ENCODE measurements at places on chromosomes 2 and 18.

DNA sequence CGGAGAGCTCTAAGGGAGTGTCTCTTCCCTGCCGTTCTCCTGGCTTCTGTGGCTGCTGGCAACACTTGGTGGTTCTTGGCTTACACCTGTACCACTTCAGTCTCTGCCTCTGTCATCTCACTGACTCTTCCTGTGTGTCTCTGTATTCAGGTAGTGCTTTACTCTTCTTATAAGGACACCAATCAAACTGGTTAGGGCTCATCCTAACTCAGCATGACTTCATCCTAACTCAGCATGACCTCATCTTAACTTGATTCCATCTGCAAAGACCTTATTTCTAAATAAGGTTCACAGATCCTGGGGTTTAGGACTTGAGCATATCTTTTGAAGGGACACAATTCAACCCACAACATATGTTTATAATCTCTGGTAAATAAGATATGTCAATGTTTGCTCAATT, 51.6 kb upstream of the DSEL start:
- no peak for DNase-seq

DNA sequence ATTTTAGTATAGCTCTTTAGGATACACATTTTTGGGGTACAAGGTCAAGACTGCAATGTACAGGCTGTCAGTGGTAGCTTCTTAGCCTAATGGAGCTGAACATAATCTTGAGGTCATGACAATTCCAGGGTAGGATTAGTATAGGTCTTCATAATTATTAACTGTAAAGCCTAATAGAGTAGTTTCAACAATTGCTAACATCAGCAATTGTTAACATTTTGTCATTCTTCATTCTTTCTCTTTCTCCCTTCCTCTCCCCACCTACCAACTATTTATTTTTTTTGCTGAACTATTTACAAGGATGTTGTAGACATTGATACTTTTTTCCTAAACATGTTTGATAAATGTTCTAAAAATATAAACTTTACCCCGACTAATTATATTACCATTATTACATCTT, 461.3 kb upstream of the DCC start:
- no peak for DNase-seq

- DNase-seq: peak; percentile 92
Measured at GRCh38 chr2:43637030-43637803, at the start of gene PLEKHH2. Gene PLEKHH2, plus strand, starts transcription at chr2:43637260. Its CDS starts 7,414 bp downstream, at chr2:43644674.

DNA sequence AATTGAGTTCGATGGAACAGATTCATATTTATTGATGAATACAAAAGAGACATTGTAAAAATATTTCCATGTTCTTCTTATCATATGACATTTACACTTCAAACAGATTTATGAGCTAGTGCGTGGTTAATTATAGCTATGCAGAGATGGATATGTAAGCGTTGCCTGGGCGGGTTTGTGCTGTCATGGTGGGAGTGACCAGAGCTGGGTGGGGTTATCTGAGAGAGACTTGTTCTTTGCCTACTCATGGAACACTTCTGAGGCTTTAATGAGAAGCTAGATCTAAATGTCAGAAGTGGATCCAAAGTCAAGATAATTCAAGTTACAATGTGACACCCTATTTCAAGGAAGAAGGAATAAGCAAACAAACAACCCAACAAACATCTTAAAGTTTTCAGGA, 162.3 kb upstream of the ZEB2 start:
- no peak for DNase-seq

- DNase-seq: no peak
Measured at GRCh38 chr2:209390839-209391238, 33.0 kb upstream of the MAP2 start.

DNA sequence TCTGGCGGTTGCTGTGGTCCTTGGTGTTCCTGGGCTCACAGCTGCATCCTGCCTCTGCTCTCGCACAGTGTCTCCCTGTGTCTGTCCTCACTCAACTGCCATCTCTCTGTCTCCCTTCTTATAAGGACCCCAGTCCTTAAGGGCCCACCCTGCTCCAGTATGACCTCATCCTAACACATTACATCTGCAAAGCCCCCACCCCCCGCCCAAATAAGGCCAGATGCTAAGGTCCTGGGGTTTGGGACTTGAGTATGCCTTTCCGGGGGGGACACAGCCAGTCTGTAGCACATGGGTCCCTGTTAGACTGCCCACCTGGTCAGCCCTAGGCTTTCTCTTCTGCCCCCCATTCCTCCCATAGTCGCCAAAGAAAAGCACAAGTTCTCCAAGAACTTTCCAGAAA, 40.7 kb downstream of the FER1L5 start:
- DNase-seq: no peak

GRCh38 chr2:157459486-157459885, 15.6 kb upstream of the CYTIP start:
- no peak for DNase-seq

DNA sequence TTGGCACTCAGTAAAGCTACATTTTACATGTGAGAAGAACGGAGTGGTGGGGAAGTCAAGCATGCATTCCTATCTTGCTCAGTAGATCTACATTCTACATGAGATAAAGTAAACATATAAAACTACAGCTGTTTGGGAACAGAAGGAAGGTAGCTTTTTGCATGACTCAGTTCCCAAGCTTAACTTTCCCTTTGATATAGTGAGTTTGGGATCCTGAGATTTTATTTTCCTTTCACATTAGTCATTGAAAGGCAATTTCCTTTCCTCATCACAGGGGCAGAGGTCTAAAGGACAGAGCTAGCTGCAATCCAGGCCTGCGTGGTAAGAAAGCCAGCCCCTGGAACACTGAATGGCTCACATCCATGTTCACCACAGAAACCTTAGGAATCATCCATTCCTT, 257.2 kb downstream of the SRBD1 start:
- peak; percentile 90 for DNase-seq

DNA sequence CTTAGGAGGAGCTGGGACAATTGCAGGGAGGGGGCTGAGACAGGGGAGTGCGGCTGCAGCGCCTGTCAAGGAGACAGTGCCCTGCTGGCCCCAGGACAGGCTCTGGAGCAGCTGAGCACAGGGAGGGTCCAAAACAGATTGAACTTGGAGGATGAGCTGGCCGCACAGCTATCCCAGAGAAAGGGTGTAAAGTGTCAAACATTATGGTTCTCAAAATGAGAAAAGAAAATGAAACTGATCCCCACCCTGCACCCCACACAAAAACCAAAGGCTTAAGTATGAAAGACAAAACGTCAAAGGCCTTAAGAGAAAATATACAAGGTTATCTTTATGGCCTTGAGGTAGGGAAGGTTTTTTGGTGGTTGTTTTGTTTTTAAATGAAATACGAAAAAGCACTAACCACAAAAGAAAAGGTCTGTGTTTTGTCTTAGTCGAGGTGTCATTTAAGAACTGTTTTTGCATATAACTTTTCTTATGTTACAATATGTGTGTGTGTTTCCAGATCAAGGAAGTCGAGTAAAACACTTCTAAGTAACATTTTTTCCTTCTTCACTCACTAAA, 111.8 kb downstream of the HDAC4 start:
- peak; percentile 40 for DNase-seq

GRCh38 chr18:42920621-42921020, 194.9 kb downstream of the RIT2 start:
- no peak for DNase-seq

DNA sequence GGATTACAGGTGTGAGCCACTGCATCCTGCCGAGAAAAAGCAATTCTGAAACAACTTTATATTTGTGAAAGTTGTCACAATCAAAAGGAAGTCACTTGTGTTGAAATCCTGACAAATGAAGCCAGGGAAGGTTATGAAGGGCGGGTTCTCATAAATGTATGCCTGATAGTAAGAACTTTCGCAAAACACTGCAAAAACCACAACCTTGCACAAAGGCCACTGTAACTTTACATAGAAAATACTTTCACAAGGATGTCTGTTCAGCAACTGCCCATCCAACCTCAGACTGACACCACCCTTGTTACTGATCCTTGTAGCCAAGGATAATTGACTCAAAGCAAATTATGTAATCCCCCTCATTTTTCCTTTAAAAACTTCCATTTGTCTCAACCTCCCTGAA, 90.6 kb downstream of the SLC4A3 start:
- DNase-seq: no peak

DNA sequence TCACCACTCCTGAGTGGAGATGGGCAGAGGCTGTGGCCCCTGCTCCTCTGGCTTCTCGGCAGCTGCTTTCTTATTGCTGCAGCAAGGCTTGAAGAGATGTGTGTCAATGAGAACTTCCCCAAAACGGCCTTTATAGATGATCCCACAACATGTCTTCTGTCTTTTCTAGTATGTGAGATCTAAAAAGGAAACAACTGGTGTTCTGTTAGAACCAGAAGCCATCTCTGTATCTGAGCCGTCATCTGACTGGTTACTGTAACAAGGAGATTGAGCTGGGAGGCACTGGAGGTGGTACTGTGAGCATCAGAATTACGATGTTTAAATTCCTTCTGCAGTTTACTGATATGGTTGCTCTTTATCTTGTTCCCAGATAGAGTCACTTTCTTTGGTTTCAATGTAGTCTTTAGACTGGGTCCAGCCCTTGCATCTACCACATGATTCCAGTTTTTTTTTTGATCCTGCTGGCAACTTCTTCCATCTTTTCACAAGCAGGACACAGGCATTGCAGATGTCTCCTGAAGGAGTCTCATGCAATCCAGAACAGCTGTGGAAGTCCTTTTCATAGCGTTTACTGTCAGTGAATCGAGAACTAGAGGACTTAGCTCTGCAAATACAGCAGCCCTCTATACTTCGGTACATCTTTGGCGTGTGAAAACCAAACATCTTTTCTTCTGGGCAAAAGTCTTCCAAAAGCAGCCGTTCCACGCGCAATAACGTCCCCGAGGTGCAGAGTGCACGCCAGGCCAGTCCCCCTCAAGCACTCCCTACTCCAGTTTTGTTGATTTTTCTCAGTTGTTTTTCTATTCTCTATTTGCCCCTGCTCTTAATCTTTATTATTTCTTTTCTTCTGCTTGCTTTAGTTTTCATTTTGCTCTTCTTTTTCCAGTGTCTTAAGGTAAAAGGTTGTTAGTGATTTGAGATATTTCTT, 29.7 kb downstream of the TAF4B start:
- no peak for DNase-seq

DNA sequence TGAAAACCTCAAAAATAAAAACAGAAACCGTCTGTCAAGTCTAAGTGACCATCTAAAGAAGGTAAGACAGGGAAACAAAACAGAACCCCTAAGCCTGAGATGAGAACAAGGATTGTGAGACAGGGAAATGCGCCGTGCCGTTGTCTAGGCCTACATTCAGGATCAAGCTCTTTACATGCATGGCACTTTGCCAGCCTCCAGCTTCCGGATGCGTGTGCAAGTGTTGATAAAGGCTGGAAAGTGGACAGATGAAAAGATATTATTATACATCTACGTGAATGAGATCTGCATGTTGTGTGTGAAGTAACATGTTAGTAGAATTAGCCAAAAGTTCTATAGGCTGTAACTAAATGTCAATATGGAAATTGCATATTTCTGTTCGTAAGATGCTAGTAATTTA, 28.6 kb upstream of the TMEM87B start:
- no peak for DNase-seq

DNA sequence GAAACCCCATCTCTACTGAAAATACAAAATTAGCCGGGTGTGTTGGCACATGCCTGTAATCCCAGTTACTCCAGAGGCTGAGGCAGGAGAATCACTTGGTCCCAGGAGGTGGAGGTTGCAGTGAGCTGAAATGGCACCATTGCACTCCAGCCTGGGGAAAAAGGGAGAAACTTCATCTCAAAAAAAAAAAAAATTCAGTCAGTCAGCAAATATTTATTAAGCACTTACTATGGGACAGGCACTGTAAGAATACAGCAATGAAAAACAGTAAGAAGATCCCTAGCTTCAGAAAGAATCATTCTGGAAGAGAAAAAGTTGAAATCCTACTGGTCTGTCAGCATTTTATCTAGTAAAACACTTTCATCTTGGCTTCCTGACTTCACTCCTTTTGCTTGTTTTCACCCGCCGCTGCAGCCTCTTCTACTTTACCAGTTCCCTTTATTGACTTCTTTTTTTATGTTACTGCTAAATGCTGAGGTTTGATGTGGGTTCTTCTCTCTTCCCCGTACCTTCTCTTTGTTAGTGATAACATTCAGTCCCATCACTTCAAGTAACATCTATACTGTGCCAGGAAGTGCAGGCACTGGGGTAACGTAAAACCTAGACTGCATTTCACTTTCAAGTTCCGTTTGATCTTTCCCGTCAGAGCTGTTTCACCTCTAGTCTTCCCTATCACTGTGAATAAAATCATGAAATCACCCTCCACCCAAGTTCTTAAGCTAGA, 10.8 kb upstream of the TAF4B start:
- DNase-seq: no peak

GRCh38 chr2:156116113-156116512, 216.4 kb downstream of the NR4A2 start:
- DNase-seq: peak; percentile 3

Measured in GM23248 (cell line).